GM23338 (cell line): ENCODE measurements at places on chromosomes 2 and 18. TPM values are rescaled to one million over a fixed set of nuclear protein-coding genes. Genes with fewer than 3 reads are reported as not detected.

Gene SPP2
- polyA plus RNA-seq = not detected in 2 replicates

Gene CCL20
- not detected in 2 replicates for polyA plus RNA-seq

Gene SKA1
- 14.2 and 14.7 TPM in 2 replicates for polyA plus RNA-seq

DNA sequence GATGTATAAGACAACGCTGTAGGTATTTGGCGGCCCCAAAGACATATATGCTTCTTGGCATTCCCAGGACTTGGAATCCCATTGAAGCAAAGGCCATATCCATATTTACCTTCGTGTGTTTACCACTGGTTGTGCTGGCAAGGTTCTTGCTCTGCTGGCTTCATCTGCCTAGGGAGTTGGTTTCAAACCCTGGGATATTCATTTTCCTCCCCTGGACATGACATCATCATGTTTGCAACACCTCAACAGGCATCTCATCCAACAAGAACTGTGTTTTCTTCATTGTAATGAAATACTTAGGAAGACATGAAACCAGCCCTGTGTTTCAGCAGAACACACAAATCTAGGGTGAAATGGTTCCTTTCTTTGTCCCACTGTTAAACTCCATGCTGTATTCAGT lies 77.9 kb upstream of the PHLPP1 start:
- no peak for DNase-seq

DNA sequence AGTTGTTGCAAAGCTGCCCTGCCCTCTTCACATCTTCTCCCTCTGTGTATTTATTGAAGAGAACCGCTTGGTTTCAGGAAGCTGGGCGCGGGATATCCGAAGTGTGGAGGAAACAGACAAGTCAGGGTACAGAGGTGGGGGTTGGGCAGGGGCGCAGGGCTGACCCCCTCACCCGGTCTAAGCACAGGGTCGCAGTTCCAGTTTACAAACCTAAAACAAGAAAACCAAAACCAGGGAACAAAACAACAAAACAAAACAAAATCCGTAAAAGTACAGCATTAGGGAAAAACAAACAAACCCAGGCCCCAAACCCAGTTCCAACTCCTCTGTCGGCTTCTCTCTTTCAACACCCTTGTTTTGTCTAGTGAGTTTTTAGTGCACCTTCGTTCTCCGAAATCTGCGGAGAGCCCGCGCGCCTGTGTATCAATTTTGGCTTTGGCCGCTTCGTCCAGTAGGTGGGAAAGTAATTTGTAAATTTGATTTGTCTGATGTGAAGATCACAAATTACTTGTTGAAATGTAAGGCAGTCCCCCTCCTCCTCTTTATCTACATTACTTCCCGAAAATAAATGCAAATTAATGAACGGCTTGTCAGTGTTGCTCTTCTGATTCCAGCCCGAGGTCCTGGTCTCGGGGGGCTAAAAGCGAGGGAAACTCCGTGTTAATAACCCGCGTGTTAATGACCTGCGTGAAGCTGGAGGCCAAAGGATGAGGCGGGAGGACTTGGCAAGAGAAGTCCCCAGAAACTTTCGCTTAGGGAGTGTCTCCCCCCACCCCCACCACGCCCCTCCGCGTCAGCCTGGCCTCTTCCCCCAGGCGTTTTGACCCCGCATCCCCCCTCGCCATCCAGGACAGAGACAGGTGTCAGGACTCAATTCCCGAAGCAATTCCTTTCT lies 6.9 kb downstream of the OTX1 start:
- DNase-seq = peak; percentile 37

DNA sequence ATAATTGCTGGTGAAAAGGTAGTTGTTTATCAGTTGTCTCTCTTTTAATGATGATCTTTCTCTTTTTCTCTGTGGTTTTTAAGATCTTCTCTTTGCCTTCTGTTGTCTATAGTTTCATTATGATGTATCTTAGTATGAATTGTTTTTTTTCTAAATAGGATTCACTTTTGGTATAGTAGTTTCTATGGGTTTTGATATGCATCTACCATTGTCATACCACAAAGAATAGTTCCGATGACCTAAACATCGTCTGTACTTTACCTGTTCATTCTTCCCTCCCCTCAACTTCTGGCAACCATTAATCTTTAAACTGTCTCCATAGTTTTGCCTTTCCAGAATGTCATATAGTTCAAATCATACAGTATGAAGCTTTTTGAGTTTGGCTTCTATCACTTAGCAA lies 19.6 kb downstream of the RDH14 start:
- DNase-seq = no peak

- no peak for DNase-seq
Measured at GRCh38 chr2:134259571-134259970, 5.7 kb downstream of the MGAT5 start.

GRCh38 chr18:57353940-57354461 lies 1.6 kb downstream of the ST8SIA3 start:
- DNase-seq = peak; percentile 90
